ENCODE measurements at places on chromosomes 2 and 18.
A peak's percentile ranks its signal among the peaks of the same experiment; 100 is the strongest.

- peak; percentile 8 for DNase-seq
These were observed 132.5 kb downstream of the SPHKAP start for GRCh38 chr2:228048838-228049490.

DNA sequence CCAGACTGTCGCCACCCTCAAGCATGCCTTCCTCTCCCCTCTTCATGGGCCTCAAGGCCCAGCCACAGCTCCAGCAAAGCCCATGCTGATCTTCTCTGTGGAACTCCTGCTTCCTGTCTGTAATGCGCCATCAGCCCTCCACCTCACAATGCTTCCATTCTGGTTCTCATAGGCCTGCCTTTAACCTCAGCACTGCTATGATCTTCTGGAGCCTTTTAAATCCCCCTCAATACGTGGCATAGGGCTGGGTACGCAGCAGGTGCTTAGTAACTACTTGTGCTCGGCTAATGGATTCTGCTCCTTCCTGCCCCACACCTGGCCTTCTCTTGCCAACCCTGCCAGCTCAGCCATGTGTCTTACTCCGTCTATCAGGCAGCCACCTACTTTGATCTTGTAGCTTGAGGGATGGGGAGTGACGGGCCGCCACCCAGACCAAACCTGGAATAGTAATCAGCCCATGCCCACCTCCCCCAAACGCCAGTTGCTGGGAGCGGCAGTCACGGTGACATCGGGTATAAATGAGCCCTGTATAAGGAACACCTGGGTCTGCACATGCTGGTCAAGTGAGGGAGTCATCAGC lies 106.7 kb upstream of the MCFD2 start:
- DNase-seq = no peak

DNA sequence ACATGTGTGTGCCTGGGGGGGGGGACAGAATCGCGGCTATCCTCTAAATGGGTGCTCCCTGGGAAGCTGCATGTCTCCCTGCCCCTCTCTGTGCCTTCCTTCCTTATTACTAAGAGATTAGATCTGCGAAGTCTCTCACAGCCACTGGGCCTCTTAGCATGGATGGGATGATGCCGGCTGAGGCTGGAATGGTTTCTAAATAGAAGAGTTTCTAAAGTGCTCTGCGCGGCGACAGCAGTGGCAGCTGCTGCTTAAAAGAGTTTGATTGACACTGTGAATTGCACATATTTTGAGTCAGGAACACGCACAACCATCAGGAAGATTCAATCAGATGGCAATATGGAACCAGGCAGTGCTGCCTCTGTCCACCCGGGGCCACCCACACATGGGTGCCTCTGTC lies 163.8 kb downstream of the CLIP4 start:
- no peak for DNase-seq

GRCh38 chr2:180927030-180927686 lies 53.2 kb upstream of the UBE2E3 start:
- no peak for DNase-seq

GRCh38 chr2:27831279-27832050 lies 58.7 kb downstream of the RBKS start:
- no peak for DNase-seq

DNA sequence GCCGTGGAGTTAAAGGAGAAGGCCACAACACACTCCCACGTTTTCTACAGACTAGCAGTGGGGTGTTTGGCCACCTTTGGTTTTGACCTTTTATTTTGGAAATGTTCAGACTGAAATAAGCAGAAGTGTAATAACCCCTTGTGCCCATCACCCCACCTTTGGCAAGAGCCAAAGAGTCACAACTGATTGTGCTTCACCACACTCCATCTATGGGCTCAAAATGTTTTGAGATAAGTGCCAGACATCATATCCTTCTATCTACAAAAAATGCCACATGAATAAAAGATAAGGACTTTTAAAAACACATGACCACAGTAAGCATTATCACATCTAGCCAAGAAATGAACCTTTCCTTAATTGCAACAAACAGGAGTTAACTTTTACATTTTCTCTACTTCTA lies 9.9 kb upstream of the GPR35 start:
- DNase-seq = no peak

GRCh38 chr18:33959609-33960008 lies 265.1 kb downstream of the NOL4 start:
- no peak for DNase-seq

- DNase-seq = no peak
These were observed 1.2 kb upstream of the ZCCHC2 start for GRCh38 chr18:62521593-62521992.

- DNase-seq = no peak
These were observed 169.4 kb downstream of the LDLRAD4 start for GRCh38 chr18:13387855-13388548.

DNA sequence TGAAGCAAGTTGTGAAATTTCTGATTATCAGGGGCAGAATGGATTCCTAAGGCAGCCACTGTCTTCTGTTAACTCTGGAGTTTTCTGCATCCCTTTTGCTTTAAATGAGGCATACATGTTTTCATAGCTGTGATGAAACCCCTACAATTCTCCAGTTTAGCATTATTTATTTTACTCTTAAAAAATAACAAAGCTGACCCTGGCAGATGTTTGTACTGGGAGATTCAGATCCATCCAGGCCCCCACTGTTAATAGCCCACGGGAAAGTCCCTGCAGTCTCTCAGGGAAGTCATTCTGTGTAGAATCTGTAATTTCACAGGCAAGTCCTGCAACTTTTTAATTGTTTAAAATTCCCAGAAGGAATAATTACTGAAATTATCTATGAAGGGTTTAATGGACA lies 353 bp upstream of the SULT1C4 start:
- no peak for DNase-seq

DNA sequence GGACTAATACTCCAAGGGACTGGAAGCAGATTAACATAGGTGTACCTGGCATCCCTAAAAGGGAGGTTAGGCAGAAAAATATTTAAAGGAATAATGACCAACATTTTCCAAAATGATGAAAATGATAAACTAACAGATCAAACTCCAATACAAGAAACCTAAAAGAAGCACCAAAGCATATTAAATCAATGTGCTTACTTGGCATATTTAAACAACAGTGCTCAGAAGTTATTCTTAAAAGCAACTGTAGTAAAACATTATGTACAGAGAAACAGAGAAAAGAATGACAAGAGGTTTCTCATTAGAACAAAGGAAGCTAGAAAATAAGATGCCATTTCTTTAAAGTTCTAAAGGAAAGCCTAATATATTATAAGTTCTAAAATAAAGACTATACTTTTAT lies 947.3 kb upstream of the TMEFF2 start:
- DNase-seq = no peak

- no peak for DNase-seq
These were observed 42.0 kb downstream of the RAB31 start for GRCh38 chr18:9750112-9750511.

GRCh38 chr2:15596350-15596749 lies 4.7 kb downstream of the DDX1 start:
- no peak for DNase-seq

DNA sequence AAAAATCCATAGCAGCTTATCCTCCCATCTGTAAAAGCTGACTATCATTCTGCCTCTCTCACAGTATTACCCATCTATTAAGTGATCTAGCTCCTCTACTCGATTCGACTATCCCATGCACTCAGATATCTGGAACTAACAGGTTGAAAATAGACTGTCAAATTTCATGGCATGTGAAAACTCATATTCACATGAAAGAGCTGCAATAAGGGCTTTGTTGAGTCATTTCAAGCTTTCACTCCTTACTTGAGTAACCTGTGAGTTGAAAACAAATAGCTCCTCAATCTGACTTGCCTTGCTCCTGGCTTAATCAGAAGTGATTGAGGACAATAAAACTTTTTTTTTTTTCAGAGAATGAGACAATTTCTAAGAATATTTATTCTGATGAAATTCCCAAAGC lies 192.4 kb upstream of the ERBB4 start:
- DNase-seq = no peak

DNA sequence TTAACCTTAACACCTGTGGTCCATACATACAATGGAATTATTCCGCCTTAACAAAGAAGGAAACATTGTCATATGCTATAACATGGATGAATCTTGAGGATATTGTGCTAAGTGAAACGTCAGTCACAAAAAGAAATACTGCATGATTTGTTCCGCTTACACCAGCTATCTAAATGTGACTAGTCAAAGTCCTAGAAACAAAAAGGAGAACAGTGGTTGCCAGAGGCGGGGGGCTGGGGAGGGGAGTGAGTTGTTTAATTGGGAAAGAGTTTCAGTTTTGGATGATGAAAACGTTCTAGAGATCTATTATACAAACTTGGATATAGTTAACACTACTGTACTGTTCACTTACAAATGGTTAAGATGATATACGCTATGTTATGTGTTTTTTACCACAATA lies 72.0 kb downstream of the SPRED2 start:
- DNase-seq = no peak

- DNase-seq = peak; percentile 52
These were observed 374.3 kb downstream of the SLC4A3 start for GRCh38 chr2:220001751-220002150.

DNA sequence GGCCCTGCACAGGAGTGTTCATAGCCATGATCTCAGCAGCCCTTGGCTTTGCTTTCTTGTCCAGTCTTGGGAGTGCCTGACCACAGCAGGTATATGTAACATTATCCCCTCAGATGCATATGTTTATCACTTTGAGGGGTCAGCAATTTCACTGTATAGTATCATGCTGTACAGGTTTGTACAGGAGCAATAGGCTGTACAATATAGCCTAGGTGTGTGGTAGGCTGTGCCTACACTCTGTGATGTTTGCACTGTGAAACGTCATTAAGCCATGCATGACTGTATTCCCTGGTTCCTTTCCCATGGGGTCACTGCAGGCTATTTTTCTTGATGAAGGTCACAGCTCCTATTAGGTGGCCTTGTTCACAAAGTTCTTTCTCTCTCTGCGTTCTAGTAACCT lies 4.7 kb upstream of the IL36G start:
- no peak for DNase-seq

DNA sequence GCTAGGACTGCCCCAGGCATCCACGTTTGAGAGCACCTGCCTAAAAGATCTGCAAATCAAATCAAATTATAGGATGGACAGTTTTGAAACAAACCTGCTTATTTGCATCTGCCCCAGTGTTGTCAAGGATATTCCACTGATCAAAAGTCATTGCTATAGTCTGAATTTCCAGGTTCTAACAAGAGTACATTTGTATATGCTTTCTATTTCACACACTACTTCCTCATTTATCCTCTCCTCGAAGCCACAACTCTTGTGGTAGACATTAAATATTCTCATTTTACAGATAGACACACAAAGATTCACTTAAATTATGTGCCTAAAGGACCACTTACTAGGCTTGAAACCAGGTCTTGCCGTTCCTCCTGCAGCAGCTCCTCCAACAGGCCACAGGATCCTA lies 11.9 kb upstream of the TET3 start:
- no peak for DNase-seq

DNA sequence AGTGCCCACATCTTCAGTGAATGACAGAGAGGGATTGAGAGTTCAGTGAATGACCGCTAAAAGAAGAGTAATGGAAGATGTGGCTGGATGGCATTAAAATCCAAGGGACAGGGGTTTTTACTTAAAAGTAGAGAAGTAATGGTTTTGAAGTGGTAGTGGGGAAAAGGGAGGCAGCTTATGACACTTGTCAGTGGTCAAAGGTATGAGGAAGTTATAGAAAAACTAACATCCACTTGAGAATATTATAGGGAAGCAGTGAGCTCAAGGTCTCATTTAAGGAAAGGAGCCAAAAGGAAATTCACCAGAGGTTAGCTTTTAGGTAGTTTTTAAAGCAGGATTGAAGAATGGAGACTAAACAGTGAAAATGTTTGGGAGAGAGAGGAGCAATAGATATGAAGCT lies 24.3 kb downstream of the CDK15 start:
- DNase-seq = no peak

DNA sequence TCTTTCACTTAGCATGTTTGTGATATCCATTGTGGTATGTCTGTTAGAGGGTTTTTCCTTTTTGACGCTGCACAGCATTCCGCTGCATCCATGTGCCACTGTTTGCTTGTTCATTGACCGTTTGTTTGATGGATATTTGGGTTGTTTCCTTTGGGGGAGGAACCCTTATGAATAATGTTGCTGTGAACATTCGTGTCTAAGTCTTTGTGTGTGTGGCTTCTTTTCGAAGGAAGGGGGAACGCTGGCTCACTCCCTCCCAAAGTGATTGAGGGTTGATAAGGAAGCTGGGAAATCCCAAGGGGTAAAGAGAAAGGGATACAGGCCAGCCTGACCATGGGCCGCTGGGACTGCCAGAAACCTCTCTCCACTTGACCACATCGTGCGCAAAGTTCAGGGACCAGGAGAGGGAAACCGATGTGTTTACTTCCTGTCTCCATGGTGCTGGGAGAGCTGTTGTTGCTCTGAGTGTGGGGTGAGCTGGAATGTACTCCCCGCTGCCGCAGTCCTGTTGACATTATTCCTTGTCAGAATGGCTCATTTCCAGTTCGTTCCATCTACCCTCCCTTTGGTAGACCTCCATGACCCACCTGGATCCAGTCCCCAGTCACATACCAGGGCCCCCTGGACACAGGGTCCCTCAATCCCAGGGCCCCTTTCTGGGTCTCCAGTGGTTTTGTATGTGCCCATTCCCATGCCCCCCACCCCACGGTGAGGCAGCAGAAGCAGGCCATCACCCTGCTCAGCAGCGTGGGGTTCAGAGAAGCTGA lies 39.6 kb downstream of the HS1BP3 start:
- DNase-seq = no peak

DNA sequence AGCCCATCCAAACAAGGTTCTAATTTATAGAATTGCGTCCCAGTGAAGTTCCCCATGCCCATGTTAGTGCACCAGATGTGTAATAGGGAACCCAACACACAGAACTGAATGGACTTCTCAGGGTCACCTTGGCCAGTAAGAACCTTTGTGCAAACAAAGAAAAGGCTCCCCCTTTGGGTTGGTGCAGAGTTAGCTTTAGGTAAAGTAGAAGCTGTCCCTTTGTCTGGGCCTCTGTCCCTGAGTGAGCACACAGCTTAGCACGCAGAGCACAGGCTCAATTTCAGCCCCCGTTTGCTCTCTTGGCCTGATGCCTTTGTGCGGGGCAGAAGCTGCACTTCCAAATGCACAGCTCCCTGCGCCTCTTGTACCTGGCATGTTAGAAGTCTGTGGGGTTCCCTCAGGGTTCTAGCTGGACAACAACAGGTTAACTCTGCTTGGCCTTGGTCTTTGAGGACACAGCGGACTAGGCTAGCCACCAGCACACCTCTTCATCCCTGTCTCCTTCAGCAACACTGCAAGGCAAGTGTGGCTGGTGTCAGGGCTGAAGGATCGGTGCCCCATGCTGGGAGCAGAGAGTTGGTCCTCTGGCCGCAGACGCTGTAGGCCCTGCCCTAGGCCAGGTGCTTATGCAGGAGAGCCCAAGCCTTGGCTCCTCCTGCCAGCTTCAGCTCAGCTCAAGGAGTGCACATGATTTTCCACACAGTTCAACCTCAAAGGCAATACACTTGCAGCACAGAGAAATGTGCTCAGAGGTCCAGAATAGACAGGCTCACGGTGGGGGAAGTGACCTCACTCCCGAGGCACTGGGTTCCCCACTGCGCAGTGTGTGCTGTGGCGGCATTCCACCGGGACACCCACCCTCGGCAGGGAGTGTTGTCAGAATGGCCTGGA lies 73.3 kb upstream of the FOSL2 start:
- no peak for DNase-seq
